T-helper 9 cell (primary cell): ENCODE measurements at places on chromosomes 7 and 10.

DNA sequence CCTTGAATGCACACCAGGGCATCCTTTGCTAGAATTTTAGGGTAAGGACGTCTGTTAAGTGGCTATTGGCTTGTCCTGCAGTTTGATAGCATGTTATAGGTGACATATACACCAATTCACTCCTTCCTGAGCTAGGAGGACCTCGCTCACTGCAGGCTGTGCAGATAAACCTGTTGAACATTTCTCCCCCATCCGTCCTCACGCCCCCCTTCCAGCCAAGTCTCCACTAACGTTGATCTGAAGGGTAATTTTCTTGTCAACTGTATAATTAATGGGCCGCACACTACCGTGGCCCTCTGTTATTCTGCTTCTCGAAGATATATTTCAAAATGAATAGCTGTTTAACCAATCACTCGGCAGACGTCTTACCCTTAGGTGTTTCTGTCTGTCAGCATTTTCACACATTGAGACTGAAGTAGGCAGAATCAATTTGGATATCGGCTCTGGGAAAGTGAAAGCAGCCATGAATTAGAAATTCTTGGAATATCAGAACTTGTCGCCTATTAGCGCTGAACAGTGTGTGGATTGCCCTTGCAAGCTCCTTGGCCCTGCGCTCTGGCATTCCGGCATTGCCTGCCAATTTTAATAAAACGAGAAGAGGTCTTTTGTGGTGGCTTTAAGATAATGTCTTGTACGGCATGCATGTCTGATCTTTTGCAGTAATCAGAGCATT is 905.3 kb downstream of the TYW1 start:
- no peak for DNase-seq

DNA sequence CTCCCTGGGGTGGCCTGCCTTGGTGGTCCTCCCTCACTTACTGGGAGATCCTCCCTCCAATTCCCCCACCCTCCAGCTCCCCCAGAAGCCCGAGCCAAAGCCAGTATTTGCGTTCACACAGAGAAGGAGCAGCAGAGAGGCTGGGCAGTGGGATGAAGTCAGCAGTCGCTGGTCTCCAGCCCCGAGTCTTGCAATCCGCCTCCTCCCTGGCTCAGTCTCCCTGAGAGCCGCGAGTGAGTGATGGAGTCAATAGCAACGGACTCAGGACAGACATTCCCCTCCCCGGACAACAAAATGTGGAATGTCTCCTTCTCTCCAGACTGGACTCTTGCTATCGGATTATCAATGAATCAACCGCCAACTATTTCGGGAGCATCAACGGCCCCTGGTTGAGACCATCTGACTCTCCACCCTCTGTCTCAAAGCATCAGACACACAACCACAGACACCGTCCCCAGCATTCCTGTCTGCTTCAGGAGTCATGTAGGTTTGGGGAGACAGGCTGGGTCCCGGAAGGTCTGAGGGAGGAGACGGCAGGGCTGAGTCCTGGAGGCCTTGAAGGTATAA is 178.4 kb downstream of the SH3PXD2A start:
- no peak for DNase-seq

GRCh38 chr7:47435889-47436312 is 146.0 kb downstream of the TNS3 start:
- no peak for DNase-seq

GRCh38 chr10:102605712-102606111 is 38.6 kb upstream of the TRIM8 start:
- DNase-seq: no peak

- DNase-seq: no peak
Measured at GRCh38 chr7:50181081-50181480, 88.0 kb upstream of the ZPBP start.

DNA sequence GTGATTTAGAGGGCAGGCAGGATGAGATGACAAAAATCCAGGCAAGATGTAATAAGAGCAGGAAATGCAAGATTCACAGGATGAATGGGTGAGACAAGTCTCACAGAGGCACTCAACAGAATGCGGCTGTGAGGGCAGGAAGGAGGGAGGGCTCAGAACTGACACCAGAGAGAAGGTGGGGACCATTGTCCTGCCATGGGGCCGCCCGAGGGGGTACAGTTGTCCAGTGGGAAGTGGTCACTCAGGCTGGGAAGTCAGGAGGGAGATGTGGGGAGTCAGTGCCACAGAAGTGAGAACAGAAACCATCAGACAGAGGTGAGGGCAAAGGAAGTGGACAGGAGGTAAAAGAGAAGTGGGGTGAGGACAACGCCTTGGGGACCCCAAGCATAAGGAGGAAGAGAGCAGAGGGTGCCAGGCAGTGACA is 8.9 kb downstream of the HIP1 start:
- no peak for DNase-seq

DNA sequence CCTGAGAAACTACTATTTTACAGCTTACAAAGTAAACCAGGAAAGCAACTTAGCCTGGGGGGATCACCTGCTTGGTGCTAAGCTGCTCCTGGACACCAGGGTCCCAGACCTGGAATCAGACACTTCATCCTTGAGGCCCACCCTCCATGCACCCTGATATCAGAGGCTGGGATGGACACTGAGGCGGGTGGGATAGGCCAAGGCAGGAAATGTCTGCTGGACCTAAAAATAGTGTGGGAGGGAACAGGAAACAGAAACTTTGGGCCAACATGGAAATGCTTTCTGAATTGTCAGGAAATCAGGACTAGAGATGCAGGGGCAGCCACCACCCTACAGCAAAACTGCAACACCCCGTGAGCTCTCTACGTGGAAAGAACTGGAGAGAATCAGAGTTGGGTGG is 101.5 kb upstream of the PODXL start:
- DNase-seq: no peak

DNA sequence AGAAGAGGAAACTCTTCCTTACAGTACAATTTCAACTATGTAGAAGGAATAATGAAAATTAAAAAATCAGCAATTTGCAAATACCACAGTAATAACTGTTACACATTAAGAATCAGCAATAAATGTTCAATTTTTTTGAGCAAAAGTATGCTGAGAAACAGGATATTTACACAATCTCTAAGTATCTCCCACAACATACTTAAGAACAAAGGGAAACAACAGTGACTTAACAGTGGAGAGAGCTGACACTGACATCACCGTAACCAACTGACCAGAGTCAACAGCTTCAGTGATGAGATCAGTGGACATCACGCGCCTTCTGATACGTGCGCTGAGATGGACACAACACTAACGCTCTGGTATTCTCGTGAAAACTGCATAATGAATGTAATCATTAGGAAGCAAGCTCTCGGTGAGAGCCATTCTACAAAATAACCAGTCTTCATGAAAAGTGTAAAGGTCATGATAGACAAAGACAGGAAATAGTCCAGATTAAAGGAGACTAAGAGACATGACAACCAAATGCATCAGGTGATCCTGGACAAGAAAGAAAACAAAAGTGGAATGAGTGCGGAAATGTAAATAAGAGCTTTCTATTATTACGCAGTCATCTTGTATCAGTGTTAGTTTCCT is 82.6 kb downstream of the PIP4K2A start:
- DNase-seq: no peak

DNA sequence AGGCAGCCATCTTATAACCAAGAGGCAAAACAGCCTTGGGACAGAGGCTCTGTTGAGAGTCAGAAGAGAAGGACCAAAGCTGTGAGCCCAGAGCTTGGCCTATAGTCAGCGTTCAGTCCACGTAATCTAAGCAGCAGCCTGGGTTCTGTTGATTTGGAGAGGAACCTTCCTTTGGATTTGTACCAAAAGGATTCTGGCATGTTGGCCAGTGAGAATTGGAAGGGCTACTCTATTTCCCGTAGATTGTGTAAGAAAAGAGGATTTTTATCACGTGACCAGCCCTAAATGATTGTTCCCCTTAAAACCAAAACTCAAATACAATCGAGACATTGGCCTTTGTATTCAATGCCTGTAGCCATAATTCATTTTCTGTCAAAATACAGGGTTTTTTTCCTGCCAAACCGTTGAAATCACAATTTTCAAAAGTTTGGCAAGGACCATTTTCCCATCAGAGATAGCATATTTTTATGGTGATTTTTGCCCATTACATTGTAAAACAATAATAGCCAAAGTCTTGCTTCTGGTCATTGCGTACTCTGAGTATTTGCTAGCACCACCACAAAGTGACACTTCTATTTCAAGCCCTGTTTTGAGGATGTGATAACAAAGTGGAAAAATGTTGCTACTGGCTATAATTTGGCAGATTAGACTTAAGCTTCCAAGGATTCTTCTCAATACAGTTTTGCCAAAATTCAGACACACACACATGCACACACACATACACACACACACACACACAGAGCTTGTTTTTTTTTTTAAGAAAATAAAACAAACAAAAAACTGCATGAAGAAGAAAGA is 23.1 kb upstream of the BMPER start:
- DNase-seq: no peak
